ENCODE measurements at places on chromosomes 11 and 22.
A peak's percentile ranks its signal among the peaks of the same experiment; 100 is the strongest.

DNA sequence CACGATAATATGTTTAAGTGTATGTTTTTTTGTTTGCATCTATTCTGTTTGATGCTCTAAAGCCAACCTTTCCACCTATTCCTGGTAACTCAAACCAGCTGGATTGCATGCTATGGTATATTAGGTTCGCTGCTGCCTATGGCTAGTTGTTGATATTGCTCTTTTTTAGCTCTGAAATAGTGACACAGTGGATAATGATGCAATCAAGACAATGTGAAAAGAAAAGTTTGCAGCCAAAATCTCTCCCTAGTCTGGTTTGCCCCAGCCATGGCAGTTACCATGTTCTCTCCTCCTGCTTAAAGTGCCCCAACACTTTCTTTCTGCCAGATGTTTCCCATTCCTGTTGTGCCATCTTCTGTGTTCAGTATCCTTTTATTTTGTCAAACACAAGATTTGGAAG, 269.7 kb downstream of the DYNC2H1 start:
- DNase-seq, result no peak

GRCh38 chr11:5274395-5274794, 4.7 kb upstream of the HBE1 start:
- DNase-seq, result no peak

DNA sequence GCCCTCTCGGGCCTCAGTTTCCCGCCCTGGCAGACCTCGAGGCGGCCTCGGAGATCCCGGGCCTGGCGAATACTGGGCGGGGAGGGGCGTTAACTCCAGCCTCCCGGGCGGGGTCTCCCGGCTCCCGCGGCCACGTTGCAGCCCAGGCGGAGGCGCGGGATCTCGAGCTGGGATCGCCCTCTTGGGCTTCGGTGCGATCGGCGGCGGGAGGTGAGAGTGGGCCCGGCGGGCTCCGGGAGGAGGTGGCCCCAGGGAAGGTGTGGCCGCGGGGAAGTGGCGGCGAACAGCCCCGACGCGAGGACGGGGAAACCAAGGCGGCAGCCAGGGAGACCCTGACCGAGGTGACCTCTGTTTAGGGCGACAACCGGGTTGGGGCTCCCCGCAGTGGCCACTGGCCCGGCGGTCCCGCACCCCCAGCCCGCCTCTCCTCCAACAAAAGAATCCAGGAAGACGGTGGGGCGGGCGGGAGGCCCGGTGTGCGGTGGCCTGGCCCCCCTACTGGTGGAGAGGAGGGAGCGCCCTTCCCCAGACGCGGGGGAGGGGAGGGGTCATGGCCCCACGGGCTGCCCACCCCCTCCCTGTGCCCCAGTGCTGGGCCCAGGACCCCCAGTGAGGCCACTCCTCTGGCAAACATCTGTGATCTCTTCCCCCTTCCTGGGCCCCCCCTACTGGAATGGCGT, at the start of gene PHETA2:
PHETA2 (plus strand) TSS at position 117 of the 680 bp plus-strand sequence. CDS start 3,046 bp downstream, outside the sequence.
- peak; percentile 29 for DNase-seq

GRCh38 chr11:129277198-129277843, 85.2 kb upstream of the ARHGAP32 start:
- no peak for DNase-seq

GRCh38 chr11:32529994-32530588, 53.5 kb upstream of the EIF3M start:
- DNase-seq, result no peak

DNA sequence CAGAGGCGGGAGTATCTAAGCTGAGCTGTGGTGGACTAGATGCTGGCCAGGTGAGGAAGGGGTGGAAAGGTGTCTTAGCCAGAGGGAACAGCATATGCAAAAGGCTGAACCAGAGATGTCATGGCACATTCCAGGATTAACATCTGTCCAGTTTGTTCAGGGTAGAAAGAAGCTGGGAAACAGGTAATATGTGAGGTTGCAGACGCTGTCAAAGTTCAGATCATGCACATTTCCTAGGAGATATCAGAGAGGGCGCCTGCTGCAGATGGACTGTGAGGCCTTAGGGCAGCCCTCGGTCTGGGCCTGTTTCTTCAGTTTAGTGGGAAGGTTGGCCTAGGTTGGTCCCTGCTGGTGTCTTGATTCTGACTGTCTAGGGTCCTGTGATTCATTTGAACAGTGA, 97.7 kb upstream of the CRYBB3 start:
- no peak for DNase-seq

DNA sequence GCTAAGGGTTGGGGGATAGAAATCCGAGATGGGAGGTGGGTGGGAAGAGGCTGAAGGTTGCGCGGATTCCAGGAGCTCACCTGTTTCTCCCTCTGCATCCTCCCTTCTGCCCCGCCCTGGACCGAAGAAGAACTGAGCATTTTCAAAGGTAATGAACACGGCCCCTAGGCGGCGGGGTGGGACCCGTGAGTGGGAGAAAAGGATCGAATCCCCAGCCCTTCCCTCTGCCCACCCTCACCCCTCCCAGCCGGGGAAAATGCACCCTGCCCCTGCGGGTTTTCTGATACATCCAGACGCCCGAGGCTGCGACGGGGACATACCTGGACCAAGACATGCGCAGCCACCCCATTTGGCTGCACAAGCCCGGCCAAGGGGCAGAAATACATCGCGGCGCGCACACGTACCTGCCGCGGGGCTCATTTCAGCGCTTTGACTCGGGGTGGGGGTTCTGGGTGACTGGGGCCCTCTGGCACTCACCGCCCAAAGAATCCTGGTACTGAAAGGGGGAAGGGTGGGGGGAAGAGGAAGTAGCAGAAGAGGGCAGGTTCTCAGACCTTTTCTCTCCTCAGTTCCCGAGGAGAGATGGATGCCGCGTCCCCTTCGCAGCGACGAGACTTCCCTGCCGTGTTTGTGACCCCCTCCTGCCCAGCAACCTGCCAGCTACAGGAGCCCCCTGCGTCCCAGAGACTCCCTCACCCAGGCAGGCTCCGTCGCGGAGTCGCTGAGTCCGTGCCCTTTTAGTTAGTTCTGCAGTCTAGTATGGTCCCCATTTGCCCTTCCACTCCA, 6.0 kb downstream of the VSIG2 start:
- DNase-seq, result no peak
